ENCODE measurements at places on chromosomes 3 and 15.

DNA sequence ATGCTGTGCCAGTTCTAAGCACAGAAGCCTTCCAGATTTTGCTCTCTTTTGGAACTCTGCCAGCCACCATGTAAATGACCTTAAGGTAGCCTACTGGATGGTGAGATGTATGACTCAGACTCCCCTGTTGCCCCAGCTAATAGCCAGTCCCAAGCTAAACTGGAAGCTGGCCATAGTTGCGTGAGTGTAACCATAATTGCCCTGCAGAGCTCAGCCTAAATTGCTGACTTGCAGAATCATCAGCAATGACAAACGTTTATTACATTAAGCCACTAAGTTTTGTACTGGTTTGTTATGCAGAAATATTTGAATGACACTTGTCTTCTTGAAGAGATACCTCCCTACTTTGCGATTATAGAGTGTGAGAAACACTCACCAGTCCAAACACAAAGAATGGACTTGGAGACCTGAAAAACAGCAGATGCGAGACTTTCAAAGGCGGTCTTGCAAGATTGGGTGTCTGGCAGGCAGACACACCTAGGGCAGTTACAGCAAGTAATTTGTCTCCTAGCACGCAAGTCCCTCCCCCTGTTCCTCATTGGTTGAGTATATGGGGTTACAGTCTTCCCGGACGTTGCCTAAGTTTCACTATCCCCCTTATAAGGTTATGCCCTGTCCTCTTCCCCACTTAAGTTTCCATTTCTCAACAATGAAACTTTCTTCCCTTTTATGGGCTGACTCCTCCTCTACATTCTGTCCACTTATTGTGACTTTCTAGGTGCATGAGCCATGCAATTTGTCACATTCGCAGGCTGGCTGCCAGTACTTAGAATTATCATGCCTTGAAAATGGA is 83.6 kb upstream of the XCR1 start:
- no peak for DNase-seq

GRCh38 chr3:163735394-163735793 is 1342.9 kb downstream of the SI start:
- no peak for DNase-seq

GRCh38 chr3:99176169-99176964 is 274.9 kb upstream of the DCBLD2 start:
- DNase-seq, result no peak

- no peak for DNase-seq
These were observed 183.7 kb downstream of the DPH6 start for GRCh38 chr15:35362195-35362829.

DNA sequence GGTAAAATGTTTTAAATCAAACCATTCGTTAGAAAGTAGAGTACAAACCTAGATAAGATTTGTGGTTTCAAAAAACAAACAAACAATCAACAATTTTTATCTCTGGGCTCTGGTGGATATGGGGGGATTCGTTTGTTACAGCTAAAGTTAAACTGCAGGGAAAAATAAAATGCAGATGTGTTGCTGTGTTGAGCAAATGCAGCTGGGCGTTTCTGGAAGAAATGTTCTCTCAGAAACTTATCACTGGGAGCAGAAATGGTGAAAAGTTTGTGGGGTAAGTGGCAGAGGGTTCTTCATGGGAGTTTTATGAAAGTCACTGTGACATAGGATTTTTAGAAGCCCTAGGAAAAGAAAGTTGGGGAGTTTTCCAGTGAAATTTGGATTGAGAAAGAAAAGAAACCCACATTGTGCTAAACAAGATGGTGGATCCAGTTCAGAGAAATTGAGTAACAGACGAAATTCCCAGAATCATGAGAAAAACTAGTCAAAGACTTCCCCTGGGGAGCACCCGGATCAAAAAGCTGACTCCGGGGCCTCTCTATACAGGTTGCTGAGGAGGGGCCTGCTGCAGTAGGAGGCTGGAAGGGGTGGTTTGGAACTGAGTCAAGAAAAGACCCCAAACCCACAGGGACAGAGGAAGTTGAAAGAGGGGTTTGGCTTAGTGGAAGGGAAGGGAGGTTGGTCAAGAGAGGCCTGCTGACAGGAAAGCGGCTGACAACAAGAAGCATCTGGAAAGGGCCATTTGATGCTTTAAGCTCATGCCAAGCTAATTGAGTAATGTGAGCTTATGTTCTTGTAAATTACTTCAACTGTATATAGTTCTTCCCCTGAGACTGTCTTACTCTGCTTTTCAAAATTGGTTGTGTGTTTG is 108.7 kb downstream of the RARB start:
- DNase-seq, result no peak

DNA sequence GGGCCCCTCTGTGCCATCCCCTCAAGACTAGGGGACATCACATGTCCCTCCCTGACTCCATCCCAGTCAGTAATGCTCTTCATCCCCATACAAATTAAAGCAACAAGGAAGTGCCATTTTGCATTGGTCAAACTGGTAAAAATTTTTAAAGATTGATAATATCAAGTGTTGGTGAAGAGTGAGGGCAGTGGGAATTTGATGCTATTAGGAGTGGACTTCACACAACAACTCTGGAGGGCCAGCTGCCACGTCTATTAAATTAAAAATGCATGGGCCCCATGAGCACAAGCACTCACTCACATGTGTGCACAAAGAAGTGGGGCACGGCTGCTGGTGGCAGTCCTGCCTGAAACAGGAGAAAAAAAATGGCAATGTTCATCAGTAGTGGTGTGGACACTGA is 47.8 kb downstream of the DNAJB8 start:
- no peak for DNase-seq

DNA sequence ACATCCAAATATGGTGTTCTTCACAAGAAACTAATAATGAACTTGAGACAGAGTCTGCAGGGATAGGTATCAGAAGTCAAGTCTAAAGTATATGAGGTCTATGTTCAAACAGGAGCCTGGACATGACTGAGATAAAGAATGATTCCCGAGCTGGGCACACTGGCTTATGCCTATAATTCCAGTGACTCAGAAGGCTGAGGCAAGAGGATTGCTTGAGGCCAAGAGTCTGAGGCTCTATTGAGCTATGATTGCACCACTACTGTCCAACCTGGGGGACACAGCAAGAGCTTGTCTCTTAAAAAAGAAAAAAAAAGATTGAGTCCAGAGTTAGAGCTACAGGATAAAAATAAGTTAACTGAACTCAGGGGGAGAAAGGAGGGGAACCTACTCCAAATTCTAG is 246.5 kb downstream of the LRRN1 start:
- no peak for DNase-seq

DNA sequence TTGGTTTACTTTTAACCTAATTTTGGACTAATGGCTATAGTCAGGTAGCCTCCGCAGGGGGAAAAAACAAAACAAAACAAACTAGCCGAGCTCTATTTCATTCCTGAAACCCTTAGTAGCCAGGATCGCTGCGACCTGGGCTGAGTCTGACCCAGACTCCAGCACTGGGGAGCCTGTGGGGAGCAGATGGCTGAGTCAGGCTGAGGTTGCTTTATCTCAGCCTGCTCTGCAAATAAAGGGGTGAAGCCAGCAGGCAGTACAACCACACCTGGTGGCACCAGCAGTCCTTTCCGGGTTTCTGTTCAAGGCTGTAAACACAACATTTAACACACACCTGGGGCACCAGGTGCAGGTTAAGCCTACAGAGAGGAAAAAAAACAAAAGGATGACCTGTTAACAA is 27.3 kb downstream of the ABHD2 start:
- no peak for DNase-seq

DNA sequence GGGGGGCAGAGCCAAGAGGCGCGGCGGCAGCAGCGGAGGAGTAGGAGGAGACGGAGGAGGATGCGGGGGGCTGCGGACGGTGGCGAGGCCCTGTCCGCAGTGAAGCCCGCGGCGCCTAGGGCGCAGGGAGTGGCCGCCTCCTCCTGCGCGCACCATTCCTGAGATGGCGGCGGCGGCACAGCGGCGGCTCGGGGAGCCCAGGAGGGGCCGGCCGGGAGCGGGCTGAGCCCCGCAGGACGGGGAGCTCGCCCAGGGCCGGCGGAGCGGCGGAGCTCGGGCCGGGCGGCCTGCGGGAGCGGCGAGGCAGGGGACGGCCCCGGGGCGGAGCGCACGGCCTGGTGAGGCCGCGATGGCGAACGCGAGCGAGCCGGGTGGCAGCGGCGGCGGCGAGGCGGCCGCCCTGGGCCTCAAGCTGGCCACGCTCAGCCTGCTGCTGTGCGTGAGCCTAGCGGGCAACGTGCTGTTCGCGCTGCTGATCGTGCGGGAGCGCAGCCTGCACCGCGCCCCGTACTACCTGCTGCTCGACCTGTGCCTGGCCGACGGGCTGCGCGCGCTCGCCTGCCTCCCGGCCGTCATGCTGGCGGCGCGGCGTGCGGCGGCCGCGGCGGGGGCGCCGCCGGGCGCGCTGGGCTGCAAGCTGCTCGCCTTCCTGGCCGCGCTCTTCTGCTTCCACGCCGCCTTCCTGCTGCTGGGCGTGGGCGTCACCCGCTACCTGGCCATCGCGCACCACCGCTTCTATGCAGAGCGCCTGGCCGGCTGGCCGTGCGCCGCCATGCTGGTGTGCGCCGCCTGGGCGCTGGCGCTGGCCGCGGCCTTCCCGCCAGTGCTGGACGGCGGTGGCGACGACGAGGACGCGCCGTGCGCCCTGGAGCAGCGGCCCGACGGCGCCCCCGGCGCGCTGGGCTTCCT is at the start of gene GPR27:
Gene GPR27, plus strand, starts transcription at position 155 of the 909 bp plus-strand sequence. Its CDS starts 195 bp downstream, at position 350.
- DNase-seq, result peak; percentile 84

DNA sequence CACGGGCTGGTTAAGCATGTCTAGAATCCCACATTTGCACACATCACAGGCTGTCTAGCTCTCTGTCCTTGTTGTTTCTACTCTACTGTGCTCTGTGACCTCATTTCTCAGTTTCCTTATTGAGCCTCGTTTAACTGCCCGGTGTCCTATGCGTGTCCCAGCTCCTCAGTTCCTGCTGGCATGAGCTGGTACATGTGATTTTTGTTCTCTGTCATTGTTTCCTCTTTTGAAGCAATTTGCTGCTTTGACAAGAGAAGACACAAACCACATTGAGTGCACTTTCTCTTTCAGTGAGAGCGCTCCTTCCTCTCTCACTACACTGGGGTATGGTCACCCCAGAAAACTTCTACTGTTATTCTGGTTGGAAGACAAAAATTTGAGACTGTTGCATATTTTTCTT is 563.5 kb downstream of the PDCD6IP start:
- DNase-seq, result no peak

- peak; percentile 57 for DNase-seq
These were observed 9.4 kb upstream of the CMSS1 start for GRCh38 chr3:99808163-99808794.

GRCh38 chr15:42152921-42153698 is 3.3 kb downstream of the PLA2G4F start:
- no peak for DNase-seq

DNA sequence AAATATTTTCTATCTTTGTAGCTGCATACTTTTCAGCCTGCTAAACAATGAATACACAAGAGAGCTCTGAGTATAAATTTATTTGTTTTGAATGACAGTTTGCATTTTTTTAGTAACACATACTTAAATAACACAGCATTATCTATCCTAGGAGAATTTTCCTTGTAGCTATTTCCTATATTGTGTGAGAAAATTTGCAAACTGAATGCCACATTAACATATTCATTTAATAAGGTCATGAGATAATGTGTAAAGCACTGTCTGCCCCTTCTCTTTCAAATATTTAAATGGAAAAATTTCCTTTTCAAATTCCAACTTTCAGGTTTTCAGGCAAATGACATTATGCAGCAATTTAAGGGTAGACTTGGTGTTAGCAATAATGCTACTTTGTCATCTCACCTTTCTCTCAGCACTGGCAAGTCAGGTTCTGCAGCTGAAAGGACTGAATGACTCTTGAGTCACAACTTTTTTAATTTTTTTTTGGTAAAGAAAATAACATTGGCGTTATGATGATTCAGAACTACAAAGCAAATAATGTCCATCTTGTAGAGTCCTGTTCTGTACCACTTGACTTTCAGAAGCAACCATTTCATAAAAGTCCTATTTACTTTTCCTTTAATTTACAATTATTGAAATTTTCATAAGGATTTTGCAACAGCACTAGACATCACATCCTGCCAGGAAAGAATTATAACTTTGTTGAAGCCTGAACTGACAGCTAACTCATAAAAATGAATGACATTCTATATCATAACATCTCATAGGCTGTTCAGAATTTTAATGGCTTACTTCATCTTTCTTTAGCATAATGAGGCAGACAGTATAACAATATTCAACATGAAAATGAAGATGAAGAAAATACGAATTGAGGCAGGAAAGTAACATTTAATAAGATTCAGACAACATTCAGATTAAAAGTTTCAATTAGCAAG is 681.6 kb upstream of the SEMA6D start:
- DNase-seq, result no peak

DNA sequence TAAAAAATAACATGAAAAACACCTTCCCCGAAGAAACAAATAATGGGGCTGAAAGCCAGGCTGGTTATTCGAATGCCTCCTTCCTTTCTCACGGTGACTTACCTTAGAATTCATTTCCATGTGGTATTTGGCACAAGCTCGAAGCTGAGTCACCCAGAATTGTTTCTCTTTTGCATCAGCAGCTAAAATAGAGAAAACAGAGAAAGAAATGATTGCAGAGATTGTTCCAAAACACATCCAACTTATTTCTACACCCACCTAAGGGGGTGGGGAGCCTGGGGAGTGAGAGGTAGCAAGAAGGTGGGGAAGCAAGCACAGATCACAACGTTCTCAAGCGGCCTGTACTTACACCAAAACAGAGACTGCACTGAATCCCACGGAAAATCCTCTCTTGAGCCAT is 104.7 kb downstream of the OSBPL10 start:
- no peak for DNase-seq

- no peak for DNase-seq
These were observed 33.8 kb downstream of the SLCO3A1 start for GRCh38 chr15:91887321-91887720.

GRCh38 chr3:72997421-72997961 is 880 bp downstream of the PPP4R2 start:
- DNase-seq, result peak; percentile 63

- DNase-seq, result no peak
These were observed 29.3 kb downstream of the EPHA6 start for GRCh38 chr3:96843505-96844203.

- DNase-seq, result no peak
These were observed 770.0 kb downstream of the GRM7 start for GRCh38 chr3:7630925-7631324.

DNA sequence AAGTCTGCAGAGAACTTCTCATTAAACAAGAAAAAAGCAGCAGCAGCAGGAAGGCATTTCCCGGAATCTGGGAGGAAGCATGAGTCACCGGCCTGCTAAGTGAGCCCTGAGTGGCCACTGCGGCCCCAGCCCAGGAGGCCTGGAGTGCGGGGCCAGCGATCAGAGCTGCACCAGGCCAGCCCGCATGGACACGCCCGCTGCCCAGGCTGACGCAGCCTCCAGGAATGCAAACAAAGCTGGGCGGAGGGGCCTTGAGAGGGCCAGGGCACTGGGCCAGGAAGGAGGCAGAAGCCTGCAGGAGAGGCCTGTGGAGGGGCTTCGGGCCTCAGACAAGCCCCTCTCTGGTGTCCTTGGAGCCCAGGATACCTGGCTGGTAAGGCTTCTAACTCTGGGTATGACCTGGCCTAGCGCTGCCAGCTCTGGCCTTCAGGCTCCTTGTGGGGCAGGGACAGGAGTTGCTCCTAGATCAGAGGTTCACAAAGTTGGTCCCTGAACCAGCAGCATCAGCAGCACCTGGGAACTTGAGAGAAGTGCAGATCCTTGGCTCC is 101.2 kb downstream of the SMAD6 start:
- DNase-seq, result peak; percentile 84
